ENCODE measurements at places on chromosomes 1 and 21. TPM values are rescaled to one million over a fixed set of nuclear protein-coding genes. Genes with fewer than 3 reads are reported as not detected.

DNA sequence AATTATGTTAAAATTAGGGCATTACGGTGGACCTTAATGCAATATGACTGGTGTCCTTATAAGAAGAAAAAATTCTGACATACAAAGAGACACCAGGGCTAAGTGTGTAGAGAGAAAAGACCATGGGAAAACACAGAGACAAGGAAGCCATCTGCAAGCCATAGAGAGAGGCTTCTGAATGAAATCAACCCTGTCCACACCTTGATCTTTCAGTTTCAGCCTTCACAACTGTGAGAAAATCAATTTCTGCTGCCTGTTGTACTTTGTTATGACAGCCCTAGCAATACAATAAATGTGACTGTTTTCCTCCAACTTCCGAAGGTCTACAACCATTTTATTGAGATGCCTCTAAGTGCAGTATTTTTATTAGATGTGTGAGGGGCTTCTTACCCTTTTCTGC lies 1407.2 kb downstream of the MRPL39 start:
- DNase-seq, result no peak

DNA sequence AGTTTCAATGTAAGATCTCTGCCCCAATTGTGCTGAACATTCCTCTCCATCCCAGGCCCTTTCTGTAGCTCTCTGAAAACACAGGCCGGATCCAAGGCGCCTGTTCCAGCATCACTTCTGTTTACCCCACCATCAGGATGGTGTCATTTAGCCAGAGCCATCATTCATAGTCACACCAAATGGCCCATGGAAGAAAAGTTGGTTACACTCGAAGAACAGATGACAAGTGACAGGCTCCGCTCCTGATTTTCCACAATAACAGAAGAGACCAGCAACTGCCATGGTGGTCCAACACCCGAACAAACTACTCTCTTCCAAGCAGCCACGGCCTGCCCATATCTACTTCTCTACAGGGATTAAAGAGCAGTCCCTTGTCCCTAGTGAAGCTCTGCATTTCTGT lies 59.9 kb upstream of the PROX1 start:
- no peak for DNase-seq

DNA sequence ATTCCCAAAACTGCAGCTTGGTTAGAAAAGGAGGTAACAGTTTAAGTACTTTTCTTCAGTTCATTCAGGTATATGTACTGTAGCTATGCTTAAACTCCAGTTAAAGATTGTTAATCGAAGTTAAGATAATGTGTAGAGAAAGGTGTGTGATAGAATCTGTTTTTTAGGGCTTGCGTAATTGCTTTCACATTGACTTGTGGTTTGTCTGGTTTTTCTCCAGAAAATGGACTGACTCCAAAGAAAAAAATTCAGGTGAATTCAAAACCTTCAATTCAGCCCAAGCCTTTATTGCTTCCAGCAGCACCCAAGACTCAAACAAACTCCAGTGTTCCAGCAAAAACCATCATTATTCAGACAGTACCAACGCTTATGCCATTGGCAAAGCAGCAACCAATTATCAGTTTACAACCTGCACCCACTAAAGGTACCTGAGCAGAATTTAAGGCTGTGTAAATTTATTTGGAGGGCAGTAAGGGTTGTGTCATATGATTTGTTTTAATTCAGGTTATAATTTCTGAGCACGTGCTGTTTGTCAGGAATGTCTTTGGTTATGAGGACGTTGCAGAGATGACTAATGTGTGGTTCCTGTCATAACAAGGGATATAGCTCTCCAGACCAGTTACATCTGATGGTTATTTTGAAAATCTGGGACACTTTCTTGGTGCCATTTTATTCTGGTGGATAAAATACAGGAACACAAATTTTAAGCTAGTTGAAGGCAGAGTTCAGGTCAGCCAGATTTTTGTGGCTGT lies 26.0 kb downstream of the ATF6 start:
- DNase-seq, result no peak

DNA sequence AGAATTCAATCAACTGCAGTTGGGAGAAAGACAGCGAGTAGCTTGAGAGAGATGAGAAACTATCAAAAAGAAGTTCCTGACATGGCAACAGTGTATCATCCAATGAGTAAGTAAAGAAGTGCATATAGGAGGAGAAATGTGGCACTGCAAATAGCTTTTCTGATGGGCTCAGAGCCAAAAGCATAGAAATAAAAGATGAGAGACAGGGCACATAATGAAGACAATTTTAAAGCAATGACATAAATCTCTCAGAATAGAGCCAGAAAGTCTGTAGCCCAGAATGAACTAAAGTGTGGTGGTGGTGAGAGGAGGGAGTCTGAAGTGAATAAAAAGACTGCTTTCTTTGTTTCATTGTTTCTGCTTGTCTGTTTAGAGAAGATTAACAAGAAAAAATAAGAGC lies 34.3 kb downstream of the TNFSF18 start:
- DNase-seq, result no peak

GRCh38 chr1:66809736-66810326 lies 8.8 kb upstream of the INSL5 start:
- no peak for DNase-seq

DNA sequence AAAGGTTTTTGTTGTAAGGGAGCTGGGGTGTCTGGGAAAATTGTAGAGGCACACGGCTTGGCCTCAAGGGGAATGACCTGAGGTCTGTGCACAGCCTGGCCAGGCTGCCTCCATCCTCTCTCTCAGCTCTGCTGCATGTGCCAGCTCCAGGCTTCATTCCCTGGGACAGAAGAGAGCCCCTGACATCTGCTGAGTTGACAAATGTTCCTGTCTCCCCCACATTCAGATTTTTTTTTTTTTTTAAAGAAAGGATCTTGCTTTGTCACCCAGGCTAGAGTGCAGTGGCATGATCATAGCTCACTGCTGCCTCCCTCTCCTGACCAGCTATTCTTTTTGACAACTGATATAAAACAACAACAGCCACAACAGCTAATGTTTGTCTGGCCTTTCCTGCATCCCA lies 84.4 kb downstream of the PCNX2 start:
- DNase-seq, result no peak

GRCh38 chr1:18285538-18285924 lies 177.9 kb downstream of the IGSF21 start:
- no peak for DNase-seq

DNA sequence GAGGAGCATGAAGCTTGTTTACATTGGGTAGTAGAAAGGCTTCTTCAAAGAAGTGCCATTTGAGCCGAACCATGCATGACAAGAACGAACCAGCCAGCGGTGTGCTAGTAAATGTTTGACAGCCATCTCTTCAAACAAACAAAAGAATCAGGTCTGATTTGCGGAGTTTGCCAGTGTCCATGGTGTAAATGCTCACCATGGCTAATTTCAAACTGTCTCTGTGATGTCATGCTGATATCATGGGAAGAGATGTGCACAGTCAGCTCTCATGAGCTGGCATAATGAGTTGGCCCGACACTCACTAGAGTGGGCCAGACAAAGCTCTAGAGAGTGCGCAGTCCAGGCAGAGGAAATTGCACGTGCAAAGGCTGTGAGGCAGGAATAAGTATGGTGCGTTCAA lies 101.1 kb downstream of the KAZN start:
- DNase-seq, result no peak

DNA sequence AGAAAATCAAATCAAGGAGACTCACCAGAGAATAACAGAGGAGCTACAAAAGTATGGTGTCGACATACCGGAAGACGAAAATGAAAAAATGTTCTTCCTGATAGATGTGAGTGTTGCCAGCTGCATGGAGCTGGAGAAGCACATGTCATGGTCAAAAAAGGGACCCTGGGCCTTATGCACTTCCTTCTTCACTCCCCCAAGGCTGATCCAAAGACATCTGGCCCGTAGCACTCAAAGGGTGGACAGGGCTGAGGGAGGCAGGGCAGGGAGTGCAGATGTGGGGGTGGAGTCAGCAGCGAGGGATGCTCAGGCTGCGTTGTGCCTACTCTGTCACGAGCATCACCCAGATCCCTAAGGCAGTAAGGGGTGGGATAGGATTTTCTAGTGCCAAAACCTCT lies 19.4 kb downstream of the MX1 start:
- DNase-seq, result no peak

GRCh38 chr1:76949503-76949902 lies 82.2 kb downstream of the ST6GALNAC5 start:
- no peak for DNase-seq

DNA sequence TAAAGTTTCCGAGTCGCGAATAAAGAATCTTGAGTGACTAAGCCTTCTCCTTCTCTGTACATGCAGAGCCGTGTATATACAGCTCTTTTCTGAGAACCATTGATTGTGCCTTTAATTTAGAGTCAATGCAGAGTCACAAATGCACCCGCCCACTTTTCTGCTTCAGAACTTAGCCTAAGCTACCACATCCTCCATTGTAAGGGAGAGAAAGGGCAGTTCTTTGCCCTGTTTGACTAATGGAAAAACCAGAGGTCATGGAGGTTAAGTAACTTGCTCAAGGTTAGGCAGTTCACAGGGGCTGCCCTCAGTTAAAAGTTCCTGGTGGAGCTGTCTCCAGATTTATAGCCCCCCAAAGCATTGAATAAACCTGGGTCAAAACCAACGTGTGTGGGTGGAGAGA lies 139.6 kb downstream of the TOMM20 start:
- DNase-seq, result no peak

- no peak for DNase-seq
These were observed 38.4 kb upstream of the ZNF281 start for GRCh38 chr1:200448034-200448762.

GRCh38 chr1:156251527-156251926 lies 3.7 kb upstream of the PAQR6 start:
- no peak for DNase-seq

- no peak for DNase-seq
These were observed 400 bp upstream of the COG2 start for GRCh38 chr1:230641900-230642262.

GRCh38 chr1:25727635-25728286 lies 72.2 kb upstream of the SELENON start:
- DNase-seq, result no peak

- DNase-seq, result peak; percentile 73
These were observed at the start of gene STUM for GRCh38 chr1:226548256-226549093. TSS of gene STUM (plus strand) at chr1:226548764. CDS start at chr1:226548905, 141 bp downstream.

GRCh38 chr21:17370916-17371315 lies 141.9 kb upstream of the CXADR start:
- DNase-seq, result no peak

DNA sequence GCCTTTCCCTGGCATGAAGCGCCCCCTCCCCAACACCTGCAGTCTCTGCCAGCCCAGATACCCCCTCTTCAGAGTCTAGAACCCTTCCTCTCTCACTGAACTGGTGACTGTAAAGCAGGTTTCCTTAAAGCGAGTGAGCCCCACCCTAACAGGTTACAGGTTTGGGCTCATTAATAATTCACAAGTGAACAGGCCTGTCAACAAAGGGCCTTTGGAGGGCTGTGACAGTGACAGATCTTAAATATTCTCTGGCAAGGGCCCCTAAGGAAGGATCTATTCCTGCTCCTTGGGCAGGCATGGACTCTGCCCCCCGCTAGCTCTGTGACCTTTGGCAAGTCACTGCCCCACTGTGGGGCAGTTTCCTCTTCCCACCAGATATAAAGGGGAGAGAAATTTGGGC lies 5.6 kb upstream of the TTC39A start:
- DNase-seq, result no peak

- DNase-seq, result no peak
These were observed 20.9 kb downstream of the SLC1A7 start for GRCh38 chr1:53121319-53122172.

DNA sequence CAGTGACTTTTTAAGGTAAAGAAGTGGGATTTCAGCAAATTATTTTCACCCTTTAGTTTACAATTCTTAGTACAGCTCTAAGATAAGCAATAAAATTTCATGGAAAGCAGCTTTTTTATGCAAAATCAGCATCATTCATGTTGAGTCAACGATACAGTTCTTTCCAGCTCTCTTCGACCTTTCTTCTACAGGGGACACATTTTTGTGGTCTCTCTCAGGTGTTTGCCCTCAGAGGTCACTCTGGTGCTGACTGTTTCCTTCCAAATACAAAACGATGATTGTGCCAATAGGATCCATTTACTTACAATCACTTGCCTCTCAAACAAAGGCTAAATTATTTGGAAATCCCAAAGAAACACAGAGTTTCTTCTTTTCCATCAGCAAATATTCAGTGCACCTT lies 51.0 kb downstream of the PSMG1 start:
- DNase-seq, result no peak

DNA sequence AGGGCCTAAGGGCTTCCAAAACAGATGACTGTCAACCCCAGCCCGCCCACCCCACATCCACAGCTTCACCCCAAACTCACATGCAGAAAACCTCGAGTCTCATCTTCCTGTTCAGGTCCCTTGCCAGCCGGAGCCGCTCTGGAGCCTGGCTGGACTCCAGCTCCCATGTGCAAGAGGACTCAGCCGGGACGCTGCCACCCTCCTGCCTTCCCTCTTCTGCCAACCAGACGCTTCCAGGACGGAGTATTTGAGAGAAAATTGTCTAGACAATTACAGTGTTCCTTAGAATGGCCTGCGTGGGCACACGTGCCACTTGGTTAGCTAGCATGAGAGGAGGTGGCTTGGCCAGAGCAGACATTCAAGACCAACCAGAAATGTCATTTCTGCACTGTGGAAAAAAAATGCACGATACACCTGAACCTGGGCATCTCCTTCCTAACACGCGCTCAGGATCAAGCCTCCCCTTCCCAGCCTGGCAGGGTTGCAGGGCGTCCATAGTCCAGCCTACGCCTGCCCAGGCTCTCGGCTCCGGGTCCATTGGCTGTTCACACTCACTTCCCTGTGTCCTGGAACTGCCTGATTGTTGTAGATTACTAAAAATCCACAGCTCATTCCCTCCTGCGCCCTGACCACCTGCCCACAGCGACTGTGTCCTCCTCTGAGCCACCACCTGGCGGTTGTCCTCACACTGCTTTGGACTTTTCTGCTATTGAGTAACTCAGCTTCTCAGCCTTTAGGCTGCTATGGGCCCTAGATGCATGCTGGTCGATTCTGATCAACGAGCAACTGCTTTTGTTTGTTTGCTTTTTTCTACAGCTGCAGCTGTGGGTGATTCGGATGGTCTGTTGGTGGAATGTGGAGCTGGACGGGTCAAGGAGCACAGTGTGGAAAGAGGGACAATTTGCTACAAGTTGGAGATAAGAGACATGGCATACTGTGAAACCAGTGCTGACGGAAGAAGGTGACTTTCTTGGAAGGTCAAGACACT lies at the start of gene CLDN14:
Gene CLDN14, minus strand, starts transcription at position 708 of the 988 bp plus-strand sequence. CDS start 18,427 bp downstream, outside the sequence.
- no peak for DNase-seq

- no peak for DNase-seq
These were observed 40.2 kb upstream of the SGIP1 start for GRCh38 chr1:66493731-66494130.

- DNase-seq, result no peak
These were observed 14.5 kb downstream of the CD247 start for GRCh38 chr1:167503626-167504466.

GRCh38 chr21:34004974-34005373 lies 68.4 kb upstream of the MRPS6 start:
- no peak for DNase-seq

The GSTM4 gene
- 22.0 TPM for total RNA-seq

The C1orf87 gene
- total RNA-seq, result 0.33 TPM

The CAPN9 gene
- not detected for total RNA-seq

The KRTAP13-2 gene
- total RNA-seq, result not detected

The TXNIP gene
- 23.2 TPM for total RNA-seq

The SFPQ gene
- total RNA-seq, result 547 TPM

The KLHL17 gene
- total RNA-seq, result 41.4 TPM

All from H9 (cell line).